Activated CD4-positive, alpha-beta T cell treated with anti-CD3 and anti-CD28 coated beads, Interleukin-2, amount 50 U/mL, for 24 hours (primary cell): ENCODE measurements at places on chromosomes 6 and 20.

- no peak for DNase-seq
Observed at GRCh38 chr6:166614589-166614988, 12.5 kb downstream of the RPS6KA2 start.

DNA sequence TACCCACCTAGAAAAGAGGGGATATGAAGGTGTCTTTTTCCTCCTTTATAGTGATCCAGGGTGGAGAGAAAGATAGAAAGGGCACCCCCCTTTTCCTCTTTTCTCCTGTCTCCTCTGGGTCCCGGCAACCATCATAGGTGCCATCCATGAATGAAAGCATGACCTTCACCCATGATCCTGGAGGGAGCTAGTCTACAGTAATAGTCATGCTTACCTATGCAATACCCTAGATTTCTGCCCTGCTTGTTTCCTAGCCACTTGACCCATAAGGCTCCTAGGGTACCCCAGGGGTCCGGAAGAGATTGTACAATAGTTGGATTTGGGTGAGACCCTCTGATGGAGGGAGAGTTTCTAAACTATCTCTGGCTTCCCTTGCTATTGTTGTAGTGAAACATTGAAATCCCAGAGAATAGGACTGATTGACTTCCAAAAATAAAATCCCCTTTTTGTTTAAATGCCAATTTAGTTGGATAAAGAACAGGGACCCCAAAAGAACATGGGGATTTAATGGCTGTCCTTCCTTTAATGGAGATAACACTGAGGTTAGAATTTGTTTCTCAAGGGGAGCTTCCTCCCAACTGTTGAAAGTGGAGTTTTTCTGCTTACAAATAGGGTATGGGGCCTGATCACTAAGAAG is 366.8 kb upstream of the KHDRBS2 start:
- no peak for DNase-seq

GRCh38 chr20:41135187-41135887 is 2.0 kb upstream of the PLCG1 start:
- DNase-seq, result no peak

DNA sequence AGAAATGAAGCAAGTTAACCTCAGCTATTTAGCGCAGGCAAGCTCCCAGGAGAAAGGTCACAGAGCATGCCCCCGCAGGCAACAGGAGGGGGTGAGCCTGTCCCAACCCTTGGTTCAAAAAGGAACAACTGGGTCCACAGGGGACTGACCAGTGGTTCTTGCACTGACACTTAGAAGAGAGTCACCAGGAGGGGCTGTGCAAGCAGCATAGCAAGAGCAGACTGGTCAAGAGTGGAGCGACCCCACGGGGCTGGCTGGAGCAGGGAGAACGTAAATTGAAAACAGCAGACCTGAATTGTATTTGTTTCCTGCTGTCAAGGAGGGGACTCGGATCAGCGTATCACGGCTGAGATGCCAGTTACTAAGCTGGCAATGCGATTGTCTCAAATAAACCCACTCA is 32.8 kb downstream of the GABRR1 start:
- DNase-seq, result no peak

GRCh38 chr20:46433051-46433450 is 26.6 kb upstream of the ELMO2 start:
- DNase-seq, result no peak

- DNase-seq, result peak; percentile 41
Observed at GRCh38 chr20:46558511-46558959, 8.1 kb upstream of the OCSTAMP start.

DNA sequence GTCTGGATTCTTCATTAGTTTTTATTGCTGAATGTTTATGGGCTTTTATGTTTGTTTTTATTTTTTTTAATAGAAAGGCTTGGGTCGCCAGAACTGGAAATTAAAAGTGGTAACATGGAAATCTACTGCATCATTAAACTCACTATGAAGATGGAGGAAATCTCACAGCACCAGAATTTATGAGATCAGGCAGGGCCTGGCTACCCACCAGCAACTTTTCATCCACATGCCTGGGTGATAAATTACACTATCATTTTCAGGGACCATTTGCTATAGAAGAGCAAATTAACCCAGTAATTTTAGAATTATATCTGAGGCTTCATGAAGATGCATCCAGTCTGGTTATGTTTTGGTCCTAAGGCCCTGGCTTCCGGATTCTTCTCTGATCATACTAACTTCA is 57.8 kb upstream of the PLCB4 start:
- DNase-seq, result no peak

GRCh38 chr6:3352678-3353077 is 93.9 kb downstream of the PSMG4 start:
- DNase-seq, result no peak

- DNase-seq, result no peak
Observed at GRCh38 chr20:32993496-32994050, 10.7 kb downstream of the SUN5 start.

- DNase-seq, result no peak
Observed at GRCh38 chr20:10356628-10357027, 77.4 kb downstream of the MKKS start.

DNA sequence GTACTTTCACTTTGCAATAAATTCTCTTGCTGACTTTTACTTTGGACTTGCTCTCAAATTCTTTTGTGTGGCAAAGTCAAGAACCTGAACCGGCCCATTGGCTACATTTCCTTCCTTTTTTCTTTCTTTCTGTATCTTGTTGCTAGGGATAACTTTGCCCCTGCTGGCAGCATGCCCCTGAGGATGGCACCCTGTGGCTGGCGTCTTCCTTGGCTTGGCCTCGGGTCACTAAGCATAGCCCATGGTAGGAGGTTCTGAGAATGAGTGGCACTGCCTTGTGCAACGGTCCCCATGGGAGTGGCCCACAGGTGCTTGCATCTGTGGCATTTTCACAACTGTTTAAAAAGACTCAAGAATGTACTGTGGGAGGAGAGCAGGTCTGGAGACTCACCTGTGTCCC is 14.0 kb upstream of the HLA-F start:
- no peak for DNase-seq

DNA sequence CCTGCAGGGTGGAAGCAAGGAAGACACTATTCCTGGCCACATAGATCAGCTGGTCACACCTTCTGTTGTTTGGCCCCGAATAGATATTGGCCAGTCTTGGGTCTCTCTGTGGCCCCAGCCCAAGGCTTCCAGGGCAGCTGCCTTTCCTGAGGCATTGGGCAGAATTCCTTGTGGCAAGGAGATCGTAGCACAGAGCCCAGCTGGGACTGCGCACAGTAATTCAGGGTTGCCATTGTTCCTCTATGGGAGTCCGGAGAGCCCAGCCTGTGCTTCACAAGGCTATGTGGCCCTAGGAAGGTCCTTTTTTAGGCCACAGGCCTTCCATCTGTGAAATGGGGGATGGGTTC is 6.9 kb downstream of the SGK2 start:
- DNase-seq, result no peak

- DNase-seq, result no peak
Observed at GRCh38 chr6:133631421-133631820, 257.5 kb upstream of the TCF21 start.

- DNase-seq, result no peak
Observed at GRCh38 chr6:42565823-42566613, 2.2 kb downstream of the UBR2 start.

- DNase-seq, result no peak
Observed at GRCh38 chr6:136553166-136553787, 3.1 kb upstream of the MAP7 start.

DNA sequence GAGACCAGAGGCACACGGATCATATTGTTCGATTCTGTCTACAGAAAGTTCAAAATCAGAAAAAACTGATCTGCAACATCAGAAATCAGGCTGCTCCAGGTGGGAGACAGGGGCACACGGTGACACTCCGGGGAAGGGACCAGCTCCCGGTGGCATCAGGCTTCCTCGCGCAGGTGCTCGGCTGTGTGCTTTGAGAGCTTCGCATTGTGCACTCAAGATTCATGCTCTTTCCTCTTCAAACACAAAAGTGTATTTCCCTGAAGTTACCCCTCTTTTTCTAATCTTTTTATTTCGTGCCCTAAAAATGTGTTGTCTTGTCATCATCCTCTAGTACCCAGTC is 108.1 kb downstream of the DLL1 start:
- DNase-seq, result no peak

- no peak for DNase-seq
Observed at GRCh38 chr6:47353871-47354270, 44.2 kb upstream of the TNFRSF21 start.
